Immature natural killer cell (primary cell): ENCODE measurements at places on chromosomes 6 and 20. TPM values are rescaled to one million over a fixed set of nuclear protein-coding genes. Genes with fewer than 3 reads are reported as not detected.

Gene PHACTR1
- 0.43 TPM for polyA plus RNA-seq

Gene SMPD2
- 13.2 TPM for polyA plus RNA-seq

DNA sequence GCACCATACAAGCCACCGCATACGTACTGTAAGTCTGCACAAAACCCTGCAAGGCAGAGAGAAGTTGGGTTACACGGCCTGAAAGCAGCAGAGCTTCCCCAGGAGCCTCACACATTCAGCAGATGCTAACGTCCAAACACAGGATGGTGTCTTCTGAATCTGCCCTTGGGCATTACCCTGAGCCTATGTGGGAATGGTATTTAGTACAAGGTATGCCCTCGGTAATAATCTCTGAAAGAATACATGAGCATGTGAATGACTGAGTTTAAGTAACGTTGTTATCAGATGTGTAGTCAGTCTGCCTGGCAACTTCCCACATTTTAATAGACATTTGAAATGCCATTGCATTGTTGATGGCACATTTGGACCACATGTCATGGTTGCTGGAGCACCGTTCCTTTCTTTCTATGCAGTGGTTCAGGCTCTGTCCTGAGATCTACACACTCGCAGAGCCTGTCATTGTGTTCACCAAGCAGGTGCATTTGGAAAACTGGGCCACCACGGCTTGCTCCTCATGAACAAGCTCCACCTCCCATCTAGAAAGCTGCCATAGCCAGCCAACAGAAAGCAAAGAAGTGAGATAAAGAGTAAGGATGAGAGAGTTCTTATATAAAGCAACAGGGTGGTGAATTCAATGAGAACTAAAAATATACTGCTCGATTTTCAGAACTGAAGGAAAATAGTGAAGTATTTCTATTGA, 136.5 kb upstream of the GGTLC1 start:
- DNase-seq: no peak
- no peaks in the 10 kb centered on the region for H3K36me3 ChIP-seq

Gene IRF4
- polyA plus RNA-seq: 0.51 TPM

- no peak for DNase-seq
- peaks cover 34% of the 10 kb centered on the region for H3K27me3 ChIP-seq
- H3K4me1 ChIP-seq: peaks cover 30% of the 10 kb centered on the region
- no peak overlapping the region for H3K4me3 ChIP-seq
These were observed 20.8 kb downstream of the OR2B2 start for GRCh38 chr6:27891320-27891875.

Gene MDFI
- not detected for polyA plus RNA-seq

Gene PABPC1L
- polyA plus RNA-seq: not detected
